ENCODE measurements at places on chromosomes 6 and 20. TPM values are rescaled to one million over a fixed set of nuclear protein-coding genes. Genes with fewer than 3 reads are reported as not detected.

The AFDN gene
- total RNA-seq: 93.1 TPM

The LHFPL5 gene
- total RNA-seq: not detected

The DSE gene
- 40.6 TPM for total RNA-seq

The PANK2 gene
- 40.1 TPM for total RNA-seq

The KCNG1 gene
- total RNA-seq: 1.3 TPM

GRCh38 chr6:167238694-167239467, 52.2 kb upstream of the UNC93A start:
- no peak for DNase-seq

GRCh38 chr6:26056583-26057350, 30.5 kb upstream of the HFE start:
- peak; percentile 46 for DNase-seq

- peak; percentile 61 for DNase-seq
Observed at GRCh38 chr6:15365273-15365687, 119.4 kb downstream of the JARID2 start.

DNA sequence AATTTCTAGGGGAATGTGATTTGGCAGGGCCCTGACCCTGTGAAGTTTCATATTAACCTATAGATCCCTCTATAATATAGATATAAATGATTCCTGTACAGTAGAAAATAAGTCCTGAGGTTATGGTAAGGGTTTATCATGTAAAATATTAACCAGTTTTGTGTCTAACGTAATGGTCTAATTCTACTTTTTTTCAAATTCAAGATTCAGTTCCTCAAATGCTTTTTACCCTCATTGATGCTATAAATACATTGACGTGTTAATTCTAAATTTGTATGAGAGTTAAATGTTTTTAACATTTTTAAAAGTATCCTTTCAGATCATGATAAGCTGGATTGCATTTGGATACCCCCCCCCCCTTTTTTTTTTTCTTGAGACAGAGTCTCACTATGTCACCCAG, 169.4 kb downstream of the MEI4 start:
- DNase-seq: no peak

DNA sequence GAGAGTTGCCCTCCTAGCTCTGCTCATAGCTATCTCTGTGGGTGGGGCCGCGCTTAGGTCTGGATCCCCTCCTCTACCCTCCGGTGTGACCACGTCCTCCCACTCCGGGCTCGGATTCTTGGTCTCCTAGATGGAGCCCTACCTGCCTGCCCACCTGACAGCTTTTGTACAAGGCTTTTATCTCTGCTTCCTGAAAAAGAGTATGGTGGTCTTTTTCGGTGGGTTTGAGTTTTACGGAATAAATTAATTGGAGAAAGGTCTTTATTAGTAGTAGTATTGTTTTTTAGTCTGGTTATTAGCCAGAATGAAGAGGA, 773 bp downstream of the SMAP1 start:
- no peak for DNase-seq

GRCh38 chr6:138264372-138264880, 46.1 kb upstream of the PBOV1 start:
- no peak for DNase-seq

DNA sequence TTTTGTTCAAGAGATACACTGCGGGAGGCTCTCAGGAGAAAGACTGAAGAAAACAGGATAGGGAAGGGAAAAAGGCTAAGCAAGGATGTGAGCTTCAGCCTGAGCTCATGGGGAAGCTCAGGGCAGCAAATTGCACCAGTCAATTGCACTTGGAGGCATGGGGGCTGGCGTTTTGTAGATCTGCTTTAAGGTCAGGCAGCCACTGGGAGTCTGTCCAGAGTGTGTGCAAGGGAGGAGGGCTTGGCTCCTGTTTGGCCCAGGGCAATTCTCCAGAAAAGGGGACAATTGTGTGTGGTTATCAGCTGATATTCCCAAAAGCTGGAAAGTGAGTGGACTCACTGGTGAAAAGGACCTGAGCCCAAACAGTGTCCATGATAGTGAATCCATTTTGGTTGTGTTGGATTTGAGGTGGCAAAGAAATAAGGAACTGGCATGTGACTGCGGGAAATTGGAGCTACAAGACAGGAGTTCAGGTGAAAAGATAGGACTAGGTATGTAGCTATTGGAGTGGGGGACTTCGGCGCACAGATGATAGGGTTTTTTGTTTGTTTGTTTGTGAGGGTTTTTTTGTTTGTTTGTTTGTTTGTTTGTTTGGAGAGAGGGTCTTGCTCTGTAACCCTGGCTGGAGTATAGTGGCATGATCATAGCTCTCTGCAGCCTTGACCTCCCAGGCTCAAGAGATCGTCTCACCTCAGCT, 22.3 kb upstream of the IER3 start:
- DNase-seq: no peak

DNA sequence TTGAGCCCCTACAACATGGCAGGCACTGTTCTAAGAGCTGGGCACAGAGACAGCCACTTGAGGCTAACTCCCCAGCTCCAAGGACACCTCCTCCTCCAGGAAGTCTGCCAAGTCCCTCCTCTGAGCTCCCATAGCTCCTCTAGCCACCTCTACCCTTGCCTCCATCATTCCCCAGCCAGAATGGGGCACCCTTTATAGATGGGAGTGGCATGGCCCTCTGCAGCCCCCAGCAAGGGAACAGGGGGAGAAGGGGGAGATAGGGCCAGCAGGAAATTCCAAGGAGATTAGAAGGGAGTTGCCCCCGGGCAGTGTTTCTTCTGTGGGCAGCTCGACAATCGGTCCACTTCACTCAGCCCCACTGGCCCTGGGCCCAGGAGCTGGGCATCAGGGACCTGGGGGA, 19.7 kb upstream of the TLDC2 start:
- no peak for DNase-seq
